Osteocyte (in vitro differentiated cells): ENCODE measurements at places on chromosomes 1 and 21. TPM values are rescaled to one million over a fixed set of nuclear protein-coding genes. Genes with fewer than 3 reads are reported as not detected.

The DENND2C gene
- total RNA-seq, result 1.6 and 2.1 TPM in 2 replicates

The LIPI gene
- total RNA-seq, result not detected in 2 replicates

GRCh38 chr1:235181561-235182245 is 20.7 kb upstream of the RBM34 start:
- DNase-seq, result no peak

- DNase-seq, result no peak
Measured at GRCh38 chr1:18960409-18960808, 3.9 kb upstream of the IFFO2 start.

DNA sequence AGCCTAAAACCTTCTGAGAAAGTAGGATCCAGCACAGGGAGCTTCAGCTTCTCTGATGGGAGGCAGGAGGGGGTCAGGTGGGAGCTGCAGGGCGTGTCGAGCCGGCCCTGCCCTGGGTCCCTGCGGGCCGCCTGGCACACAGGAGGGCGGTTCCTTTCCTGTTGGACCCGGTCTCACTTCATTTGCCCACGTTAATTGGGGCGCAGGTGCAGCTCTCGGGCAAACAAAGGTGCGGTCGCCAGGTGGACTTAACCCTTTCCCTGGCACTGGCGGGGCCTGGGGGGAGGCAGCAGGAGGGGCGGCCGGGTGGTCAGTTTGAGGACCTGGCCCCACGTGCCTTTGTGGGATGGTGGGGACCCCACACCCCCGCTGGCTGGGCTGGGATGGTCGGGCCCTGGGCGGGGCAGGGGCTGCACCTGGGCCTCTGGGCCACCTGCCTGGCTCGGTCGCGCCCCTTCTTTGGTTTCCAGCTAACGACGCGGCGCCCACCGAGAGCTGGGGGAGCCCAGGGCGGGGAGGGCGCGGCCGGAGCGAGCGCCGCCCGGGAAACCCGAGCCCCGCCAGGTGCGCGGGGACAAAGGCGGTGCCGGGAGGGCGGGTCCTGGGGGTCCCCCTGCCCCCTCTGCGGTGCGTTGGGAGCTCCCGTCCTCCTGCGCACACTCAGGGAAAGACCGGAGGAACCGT is 20.8 kb upstream of the C1orf159 start:
- DNase-seq, result no peak

GRCh38 chr1:221793439-221794078 is 51.7 kb upstream of the DUSP10 start:
- DNase-seq, result no peak

DNA sequence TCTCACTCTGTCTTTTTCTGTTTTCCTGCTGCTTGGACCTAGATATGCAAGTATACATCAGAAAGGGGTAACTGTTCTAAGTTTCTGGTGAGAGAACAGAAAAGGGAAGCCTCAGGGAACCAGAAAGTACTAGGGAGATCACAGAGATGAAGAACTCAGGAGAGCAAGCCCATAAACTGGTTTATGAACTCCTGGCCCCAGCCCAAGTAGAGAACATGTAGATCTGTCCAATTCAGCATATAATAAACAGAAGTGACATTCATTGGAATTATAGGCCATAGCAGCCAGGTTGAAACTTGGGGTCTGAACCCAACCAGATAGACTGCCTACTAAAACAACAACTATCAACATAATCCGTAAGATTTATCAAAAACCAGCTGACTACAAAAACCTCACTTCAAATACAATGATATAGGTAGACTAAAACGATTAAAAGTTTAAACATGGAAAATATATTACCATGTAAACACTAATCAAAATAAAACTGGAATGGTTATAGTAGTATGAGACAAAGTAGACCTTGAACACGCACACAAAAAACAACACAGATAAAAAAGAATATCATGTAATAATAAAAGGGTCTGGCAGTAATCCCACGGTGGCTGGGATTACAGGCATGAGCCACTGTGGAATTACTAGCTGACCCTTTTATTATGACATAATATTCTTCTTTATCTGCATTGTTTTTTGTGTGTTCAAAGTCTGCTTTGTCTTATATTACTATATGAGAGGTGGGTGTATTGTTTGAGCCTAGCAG is 65.0 kb downstream of the ZSWIM5 start:
- no peak for DNase-seq

- no peak for DNase-seq
Measured at GRCh38 chr1:158329733-158330132, 1.6 kb downstream of the CD1B start.

DNA sequence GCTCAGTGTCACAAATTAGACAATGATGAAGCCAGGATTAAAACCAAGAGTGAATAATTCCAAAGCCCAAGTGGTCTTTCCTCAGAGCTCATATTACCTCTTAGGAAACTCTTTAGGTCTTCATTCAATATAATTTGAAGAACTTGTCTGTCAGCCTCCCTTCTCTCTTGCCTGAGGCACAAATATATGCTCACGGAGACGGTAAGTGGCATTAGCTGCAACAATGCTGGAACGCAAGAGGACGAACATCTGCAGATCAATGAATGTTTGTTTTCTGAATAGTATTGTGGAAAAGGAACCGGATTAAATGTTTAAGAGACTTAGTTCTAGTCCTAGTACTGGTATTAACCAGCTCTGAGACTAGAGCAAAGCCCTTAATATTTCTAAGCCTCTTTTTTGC is 39.7 kb upstream of the LYST start:
- DNase-seq, result no peak
